ENCODE measurements at places on chromosomes 4 and X. TPM values are rescaled to one million over a fixed set of nuclear protein-coding genes. Genes with fewer than 3 reads are reported as not detected.

DNA sequence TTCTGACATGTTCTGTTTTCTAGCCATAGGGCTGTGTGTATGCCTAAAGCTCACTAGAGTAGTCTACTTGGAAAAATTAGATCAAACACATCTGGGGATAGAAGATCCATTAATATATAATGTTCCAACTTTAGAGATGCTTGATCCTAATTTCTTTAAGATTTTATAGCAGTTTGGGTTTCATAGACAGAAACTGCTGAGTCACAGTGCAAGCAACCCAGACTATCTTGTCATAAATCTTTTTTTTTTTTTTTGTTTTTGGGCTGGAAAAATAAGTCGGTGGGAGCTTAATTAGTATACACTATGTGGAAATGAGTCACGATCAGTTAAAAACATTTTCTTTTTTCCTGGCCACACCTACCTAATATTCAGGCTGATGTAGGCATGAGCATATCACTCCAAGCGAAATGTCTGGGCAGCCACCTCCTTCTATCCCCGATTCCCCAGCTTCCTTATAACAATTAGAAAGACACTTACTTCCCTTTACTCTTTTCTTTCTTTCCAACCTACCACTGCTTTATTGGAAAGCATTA is 58.2 kb upstream of the CASK start:
- no peak for DNase-seq

DNA sequence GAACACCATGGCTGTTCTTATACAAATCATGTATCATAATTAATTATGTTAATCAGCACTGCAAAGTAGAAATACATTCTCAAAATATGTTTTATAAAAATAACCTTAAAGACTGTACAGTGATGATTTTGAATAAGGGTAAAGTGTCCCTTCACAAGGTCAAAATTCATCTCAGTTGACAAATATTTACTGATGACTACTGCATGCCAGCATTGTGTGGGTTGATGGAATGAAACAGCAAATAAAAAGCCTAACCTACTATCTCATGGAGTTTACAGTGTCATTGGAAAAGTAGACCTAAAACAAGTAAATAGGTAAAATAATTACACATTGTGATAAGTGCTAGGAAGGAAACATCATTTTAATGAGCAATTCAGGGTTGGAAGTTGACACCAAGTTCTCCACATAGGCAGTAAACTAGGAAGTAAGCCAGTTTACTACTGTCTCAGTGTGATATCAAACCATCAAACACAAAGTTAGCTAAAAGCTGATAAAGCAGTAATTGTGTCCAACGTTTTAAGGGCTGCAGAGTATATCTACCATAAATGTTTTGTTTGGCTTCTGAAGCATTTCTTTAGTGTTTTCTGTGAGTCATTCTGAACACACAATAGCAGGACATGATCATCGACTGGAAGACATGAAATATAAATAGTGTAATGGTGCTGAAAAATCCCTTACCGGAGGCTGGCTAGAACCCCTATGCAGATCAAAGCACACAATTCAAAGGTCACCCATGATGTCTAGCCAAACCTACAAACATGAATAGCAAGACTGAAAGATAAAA is 221.8 kb downstream of the DACH2 start:
- no peak for DNase-seq

DNA sequence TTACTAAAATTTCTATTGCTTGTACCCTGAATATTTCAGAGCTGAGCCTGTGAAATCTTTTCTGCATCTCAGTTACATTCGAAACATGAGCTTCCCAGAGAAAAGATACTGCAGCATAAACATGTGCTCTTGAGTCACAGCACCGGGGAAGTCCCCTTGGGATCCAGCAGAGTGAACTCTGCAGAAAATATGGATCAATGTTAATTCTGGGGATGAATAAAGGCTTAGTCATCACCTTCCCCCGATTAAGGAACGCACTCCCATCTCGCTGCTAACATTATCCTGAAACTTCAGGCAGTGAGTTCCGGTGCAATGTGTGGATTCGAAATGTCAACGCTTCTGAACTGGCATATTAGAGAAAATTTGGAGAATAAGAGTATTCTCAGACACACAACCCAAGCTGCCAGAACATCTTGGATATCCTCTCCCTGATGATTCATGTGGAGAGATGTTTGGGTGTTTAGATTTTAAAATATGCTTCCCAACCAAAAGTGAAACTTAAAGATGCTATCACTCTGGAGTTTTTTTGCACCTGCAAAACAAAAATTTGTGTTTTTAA is 90.8 kb downstream of the IRF2 start:
- peak; percentile 98 for DNase-seq

- DNase-seq, result peak; percentile 61
Measured at GRCh38 chrX:47093248-47093647, 15.0 kb downstream of the RGN start.

Gene LINC00632
- total RNA-seq, result 10.9 TPM

DNA sequence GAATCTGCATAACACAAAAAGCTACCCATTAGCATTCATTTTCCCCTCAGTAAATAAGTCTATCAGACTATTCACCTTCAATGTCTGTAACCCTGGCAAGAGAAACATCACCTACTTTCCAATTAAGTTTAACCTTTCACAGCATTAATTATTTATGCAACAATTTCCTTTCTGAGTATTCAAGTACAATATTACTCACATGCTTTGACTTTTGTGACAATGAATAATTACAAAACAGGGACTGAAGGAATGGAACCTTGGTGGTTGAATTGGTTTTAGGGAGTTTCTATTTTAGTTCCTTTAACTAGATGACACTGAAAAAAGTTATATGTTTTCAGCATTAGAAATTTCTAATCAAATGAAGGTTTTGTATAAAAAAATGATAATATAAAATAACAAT is 932.3 kb upstream of the EPHA5 start:
- DNase-seq, result no peak

GRCh38 chr4:26568446-26568994 is 15.4 kb upstream of the TBC1D19 start:
- peak; percentile 91 for DNase-seq

- DNase-seq, result peak; percentile 43
Measured at GRCh38 chrX:129600981-129601424, 53.8 kb downstream of the APLN start.

GRCh38 chr4:188254211-188254610 is 115.0 kb downstream of the TRIML1 start:
- DNase-seq, result no peak

- DNase-seq, result peak; percentile 62
Measured at GRCh38 chr4:55549888-55550287, 3.2 kb upstream of the CLOCK start.
